Tongue (tissue), 3 donors: ENCODE measurements at places on chromosomes 2 and 18. TPM values are rescaled to one million over a fixed set of nuclear protein-coding genes. Genes with fewer than 3 reads are reported as not detected.
A peak's percentile ranks its signal among the peaks of the same experiment; 100 is the strongest.

Gene SIX2
- 14.4 TPM for total RNA-seq

DNA sequence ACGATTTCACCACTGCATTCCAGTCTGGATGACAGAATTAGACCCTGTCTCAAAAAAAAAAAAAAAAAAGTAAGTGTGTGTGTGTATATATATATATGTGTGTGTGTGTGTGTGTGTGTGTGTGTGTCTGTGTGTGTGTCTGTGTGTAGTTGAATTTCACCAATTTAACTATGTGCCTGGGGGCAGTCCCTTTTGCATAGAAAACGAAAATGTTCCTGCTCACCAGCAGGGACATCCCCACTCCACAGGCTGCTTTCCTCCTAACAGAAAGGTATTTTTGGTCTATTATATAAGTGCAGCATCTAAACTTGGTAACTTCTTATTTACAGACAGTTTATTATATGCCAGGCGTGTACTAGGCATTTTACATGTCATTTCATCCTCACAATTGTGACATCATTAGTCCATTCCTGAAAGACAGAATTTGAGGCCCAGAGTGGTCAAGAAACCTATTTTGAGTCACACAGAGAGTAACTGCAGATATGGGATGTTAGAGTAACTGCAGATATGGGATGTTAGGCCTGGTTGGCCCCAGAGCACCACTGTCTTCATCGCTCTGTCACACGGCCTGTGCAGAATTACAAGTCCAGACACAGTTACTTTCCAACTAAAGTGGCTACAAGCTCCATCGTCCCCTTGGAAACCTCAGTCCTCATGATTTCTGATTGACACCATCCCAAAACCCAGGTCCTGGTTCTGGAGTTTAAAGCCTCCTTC lies 9.3 kb upstream of the TTL start:
- no peak for DNase-seq

DNA sequence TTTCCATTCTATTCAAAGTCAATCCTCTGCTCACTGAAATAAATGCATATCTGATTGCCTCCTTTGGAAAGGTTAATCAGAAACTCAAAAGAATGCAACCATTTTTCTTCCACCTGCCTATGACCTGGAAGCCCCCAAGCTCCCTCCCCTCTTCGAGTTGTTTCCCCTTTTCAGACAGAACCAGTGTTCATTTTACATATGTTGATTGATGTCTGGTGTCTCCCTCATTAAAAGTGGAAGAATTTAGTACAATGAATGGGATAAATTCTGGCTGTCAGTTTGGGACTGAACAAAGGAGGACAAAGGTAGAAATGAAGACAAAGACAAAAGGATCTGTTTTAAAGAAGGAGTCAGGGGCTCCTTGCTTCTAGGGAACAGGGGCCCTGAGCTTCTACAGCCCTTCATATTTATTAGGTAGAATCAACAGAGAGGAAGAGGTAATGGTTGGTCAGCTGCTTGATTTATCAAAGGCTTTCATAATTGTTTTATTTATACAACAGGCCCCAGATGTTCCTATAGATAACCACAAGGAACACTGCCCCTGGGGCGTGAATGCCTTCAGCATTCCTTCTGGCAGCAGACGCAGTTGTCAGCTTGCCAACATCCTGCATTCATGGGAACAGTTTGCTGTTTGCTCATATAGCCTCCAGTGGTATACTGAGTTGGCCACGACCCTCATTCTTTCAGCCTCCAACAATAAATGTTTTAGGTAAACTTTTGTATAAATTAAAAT lies 949.8 kb upstream of the LRATD1 start:
- DNase-seq = peak; percentile 37

DNA sequence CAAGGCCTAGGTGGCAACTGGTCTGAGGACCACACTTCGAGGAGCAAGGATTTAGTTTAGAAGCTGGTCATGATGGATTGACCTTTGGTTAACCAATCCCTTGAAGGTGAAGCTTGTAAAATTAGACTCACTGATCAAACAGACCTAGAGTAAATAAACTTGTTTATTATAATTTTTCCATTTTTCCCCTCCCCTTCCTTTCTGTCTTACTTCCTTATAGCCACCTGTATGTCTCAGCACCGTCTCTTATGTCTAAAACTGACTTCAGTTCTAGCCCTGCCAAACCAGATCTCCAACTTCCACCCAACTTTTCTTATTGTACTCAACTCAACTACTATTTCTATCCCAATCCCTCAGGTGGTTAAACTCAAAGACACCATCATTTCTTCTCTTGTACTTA lies 92.8 kb upstream of the THOC1 start:
- no peak for DNase-seq

GRCh38 chr2:239040152-239040761 lies 192.4 kb downstream of the TWIST2 start:
- no peak for DNase-seq
